ENCODE measurements at places on chromosomes 2 and 18.

DNA sequence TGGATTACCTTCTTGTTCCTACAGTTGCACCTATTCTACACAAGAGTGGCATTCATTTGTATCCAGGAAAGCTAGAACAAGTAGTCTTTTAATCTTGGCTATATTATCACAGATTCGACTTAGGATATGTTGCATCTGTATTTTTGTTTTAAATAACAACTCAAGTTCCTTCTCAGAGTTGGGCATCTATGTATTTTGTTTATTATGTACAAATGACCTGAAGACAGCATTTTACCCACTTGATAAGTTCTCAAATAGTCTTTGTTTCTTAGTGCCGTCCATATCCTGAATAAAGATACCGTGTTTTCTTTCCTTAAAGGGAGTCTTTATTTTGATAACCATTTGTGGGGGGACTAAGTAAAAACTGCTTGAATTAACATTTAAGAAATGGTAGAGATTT lies 2.9 kb downstream of the ITPRID2 start:
- DNase-seq, result no peak

- no peak for DNase-seq
These were observed 18.6 kb upstream of the SKA1 start for GRCh38 chr18:50356036-50356945.

DNA sequence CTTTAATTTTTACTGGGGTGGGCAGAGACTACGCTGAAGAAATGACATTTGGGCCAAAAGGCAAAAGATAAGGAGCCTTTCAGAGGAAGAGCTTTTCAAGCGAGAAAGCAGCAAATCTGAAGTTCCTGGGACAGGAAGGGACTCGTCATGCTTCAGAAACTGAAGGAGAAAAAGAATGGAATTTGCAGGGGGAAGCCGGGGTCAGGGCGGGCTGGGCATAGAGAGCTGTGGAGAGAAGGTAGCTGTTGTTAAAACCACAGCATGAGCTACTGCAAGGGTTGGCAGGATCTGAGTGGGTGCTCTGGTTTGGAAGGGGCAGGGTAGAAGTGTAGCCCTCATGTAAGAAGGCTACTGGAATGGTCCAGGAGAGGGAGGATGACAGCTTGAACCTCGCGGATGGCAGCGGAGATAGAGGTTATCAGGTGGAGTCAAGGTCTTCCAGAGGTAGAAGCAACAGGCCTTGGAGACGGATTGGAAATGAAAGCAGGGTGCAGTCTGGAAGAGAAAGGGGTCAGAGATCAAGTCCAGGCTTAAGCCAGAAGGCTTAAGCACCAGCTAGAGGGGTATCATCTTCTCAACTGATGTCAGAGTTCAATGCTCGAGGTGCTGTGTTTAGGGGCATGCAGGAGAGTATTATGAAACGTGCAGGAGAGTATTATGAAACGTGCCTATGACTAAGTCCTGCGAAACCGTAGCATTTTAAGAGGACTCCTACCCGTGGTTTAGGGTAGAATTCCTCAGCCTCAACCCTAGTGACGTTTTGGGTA lies 18.9 kb downstream of the ATP8B1 start:
- no peak for DNase-seq

DNA sequence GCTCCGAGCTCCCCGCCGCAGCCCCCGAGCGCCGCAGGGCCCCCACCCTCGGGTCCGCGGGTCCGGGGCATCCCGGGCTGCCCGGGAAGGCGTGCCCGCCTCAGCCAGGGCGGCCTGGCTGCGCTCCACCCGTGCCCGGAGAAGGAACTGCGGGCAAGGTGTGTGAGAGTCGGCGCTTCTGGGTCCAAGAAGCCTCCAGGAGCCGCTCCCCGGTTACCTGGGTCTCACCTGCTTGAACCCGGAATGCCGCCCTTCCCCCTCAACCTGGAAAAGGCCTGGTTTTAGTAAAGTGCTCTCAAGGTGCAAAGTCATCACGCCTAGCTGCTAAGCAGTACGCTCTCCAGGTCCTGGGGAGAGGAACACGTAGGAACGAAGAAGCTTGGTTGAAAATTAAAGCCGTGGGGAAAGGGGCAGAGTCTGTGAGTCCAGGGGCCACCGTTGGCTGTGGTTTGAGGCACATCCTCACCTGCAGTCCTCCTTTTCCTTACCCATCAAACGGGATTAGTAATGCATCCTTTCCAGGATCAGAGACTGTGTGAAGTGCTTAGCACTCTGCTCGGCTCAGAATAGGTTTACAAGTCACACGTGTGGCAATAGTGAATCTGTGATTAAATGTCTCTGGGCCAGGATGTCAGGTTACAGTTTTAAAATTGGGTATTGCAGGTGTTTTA lies 1.2 kb downstream of the ASAP2 start:
- DNase-seq, result peak; percentile 71

- DNase-seq, result no peak
These were observed 92.3 kb downstream of the STK39 start for GRCh38 chr2:168155046-168155445.

GRCh38 chr18:75262511-75262910 lies 51.9 kb downstream of the TSHZ1 start:
- no peak for DNase-seq

GRCh38 chr2:286774-287392 lies 1.0 kb downstream of the ALKAL2 start:
- DNase-seq, result peak; percentile 83

- no peak for DNase-seq
These were observed 66.5 kb downstream of the USP37 start for GRCh38 chr2:218501665-218502064.

GRCh38 chr2:204967199-204967960 lies 422.1 kb downstream of the PARD3B start:
- DNase-seq, result peak; percentile 28

- no peak for DNase-seq
These were observed 117.3 kb downstream of the ARL6IP6 start for GRCh38 chr2:152835674-152836073.

DNA sequence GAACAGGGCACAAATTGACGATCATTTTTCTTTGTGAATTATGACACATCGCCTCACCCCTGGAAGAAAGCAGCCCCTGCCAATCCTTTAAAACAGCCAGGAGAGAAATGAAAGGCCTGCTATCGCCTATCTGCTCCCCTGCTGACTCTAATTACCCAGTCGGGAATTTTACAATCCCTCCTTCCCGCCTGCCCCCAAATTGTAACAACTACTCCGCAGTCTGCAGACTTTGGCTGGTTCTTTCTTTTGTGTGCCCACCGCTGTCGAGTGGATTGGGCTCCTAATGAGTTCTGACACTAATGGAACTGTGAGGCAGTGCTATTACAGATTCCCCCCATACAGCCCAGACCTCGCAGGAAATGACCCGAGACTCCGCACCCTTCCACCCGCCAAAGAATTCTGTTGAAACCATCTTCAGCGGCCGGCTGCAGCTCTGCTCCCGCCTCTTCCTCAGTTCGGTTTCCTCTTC lies 281.2 kb upstream of the PARD3B start:
- peak; percentile 93 for DNase-seq

DNA sequence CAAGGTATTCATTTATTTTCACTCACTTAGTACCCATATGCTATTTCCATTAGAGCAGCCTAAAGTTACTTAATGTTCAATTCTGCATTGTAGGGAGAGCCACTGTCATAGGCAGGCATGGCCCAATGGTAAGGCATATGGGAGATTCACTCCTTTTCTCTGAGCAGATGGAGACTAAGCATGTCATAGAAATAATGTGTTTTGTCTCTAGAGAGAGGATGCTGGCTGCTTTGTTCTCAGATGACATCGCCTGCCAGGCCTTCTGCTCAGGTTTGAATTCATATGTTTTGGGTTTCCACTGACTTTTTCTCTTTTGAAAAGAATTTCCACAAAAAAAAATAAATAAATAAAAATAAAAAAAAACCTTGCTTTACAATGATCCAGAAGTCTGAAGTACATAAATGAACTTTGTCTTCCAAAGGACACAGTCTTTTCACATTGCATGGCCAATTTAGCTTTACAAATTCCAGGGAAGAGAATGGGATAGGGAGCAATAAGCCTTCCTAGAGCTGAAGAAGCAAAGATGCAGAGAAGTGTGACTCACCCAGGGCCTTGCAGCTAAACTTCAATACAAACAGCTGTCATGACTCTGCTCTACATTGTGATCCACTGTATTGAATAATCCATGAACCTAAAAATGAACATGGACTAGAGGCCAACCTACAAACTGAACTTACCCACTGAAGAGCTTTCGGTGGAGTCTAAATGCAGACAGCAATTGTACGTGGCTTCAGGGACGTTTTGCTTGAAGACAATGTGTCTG lies 422.5 kb downstream of the CMPK2 start:
- peak; percentile 53 for DNase-seq

DNA sequence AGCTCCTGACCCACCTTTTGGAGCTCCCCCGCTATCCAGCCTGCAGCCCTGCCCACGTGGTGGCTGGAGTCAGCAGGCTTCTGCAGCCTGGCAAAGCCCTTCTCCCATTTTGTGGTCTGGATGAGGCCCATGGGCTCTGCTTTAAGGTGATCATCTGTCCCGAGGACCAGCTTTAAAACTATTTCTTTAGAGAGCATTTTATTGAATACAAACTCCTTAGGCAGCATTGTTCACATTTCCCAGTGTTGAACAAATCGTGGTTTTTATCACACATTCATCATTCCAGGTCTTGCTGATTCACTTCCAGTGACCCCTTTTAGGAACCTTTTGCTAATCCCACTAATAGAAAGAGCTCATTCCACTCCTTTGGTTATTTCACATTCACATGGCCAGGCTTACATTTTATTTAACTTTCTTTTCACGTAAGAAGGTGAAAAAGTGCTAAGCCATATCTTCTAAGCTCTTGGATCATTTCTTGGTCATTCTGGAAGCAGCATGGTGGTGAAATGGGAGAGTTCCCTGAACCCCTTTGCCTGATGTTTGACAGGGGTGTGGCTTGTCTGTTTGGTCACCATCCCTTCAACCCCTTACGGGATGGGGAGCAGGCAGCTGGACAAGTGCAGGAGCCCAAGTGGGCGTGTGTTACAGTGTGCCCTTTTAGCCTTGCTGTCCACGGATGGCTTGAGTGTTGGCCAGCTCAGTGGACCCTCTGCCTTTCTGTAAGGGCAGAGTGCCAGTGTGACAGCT lies 80.4 kb upstream of the RAPGEF4 start:
- DNase-seq, result no peak

DNA sequence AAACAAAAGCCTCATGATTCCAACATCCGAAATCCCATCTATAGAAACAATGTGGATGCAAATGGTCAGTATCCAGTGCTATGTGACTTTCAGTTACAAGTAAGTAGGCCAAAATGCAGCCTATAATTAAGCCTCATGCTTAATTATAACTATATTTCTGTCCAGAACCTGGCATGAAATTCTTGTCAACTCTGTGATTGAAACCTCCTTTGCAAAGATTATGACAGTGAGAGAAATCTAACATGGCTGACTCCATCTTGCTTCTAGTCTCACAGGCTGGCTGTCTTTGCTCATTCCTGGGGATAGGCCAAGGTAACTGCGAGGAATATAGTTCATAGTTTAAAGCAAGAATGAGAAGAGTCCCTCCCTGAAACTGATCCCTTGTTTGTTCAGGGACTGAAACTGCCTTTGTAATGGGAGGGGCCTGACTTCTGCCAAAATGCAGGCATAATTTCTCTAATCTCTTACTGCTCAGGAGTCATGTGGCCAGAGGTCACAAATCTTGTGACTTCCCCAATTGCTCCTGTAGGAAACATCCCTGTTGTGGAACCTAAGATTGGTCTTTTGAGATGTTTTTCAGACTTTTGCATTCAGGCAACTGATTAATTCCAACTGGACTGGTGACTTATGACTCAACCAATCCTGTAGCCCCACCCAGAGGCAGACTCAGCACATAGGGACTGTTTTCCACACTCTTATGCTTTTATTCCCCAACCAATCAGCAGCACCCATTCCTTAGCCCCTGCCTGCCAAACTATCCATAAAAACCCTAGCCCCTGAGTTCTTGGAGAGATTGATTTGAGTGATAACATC lies 84.5 kb upstream of the TLK1 start:
- no peak for DNase-seq

DNA sequence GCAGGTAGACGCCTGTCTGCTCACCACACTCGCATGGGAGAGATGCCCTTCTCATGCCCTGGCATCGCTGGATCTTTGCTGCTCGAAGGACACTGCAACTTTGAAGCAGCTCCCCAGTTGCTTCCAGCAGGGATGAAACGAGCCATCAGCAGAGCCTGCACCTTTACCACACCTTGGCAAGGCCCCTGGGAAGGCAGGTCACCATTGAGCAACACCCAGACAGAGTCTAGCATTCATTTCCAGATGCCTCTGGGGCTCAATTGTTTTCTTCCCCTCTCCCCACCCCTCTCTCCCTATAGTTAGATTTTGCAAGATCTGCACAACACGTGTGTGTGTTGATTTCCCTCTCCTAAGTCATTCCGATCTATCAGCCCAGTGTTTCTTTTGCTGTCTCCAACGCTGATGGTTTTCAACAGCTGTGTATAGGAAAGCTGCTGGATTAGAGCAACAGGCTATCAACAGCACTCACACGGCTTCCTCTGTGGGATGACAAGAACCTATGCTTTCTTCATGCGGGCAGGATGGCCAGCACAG lies 25.6 kb upstream of the INHBB start:
- DNase-seq, result peak; percentile 30

- DNase-seq, result no peak
These were observed 9.8 kb upstream of the NCK2 start for GRCh38 chr2:105734762-105735538.

- no peak for DNase-seq
These were observed 73.9 kb downstream of the MARCO start for GRCh38 chr2:119015845-119016244.

- no peak for DNase-seq
These were observed 261.2 kb downstream of the SPAG16 start for GRCh38 chr2:213545481-213545880.

DNA sequence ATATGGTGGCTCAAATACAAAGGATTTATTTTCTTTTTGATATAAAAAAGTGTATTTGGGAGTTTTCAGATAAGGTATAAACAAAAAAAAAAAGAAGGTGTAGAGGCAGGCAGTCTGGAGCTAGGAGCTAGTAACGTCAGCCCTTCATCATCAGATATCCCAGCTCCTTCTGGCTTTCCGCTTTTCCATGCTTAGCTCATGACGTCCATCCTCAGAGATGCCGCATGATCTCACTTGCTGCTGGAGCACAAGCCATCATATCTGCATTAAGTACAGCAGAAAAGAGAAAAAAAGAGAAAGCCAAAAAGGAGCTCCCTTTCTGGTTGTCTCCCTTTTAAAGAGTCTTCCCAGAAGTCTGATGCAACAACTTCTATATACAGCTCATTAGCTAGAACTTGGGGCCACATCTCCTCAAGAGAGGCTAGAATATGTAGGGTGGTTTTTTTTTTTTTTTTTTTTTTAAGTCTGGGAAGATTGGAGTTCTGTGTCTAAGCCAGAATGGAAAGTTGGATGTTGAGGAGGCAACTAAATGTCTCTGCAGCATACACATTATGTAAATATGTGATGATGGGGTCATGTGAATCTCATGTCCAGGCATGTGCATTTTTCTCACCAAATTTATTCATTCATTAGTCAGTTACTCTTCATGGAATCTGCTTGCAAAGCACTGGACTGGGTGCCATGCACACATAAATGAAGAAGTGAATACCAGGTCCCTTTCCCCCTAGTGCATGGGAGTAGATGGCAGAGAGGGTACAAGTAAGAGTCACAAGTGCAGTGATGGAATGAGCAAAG lies 52.3 kb downstream of the DDX1 start:
- peak; percentile 27 for DNase-seq

- DNase-seq, result no peak
These were observed 5.0 kb upstream of the CRYGB start for GRCh38 chr2:208150956-208151355.

- DNase-seq, result no peak
These were observed 35.0 kb downstream of the PRKRA start for GRCh38 chr2:178415979-178416378.

GRCh38 chr2:134917888-134918525 lies 615 bp upstream of the CCNT2 start:
- peak; percentile 96 for DNase-seq

- DNase-seq, result no peak
These were observed 68.2 kb upstream of the CXCR4 start for GRCh38 chr2:136185981-136186776.

GRCh38 chr2:226184540-226184939 lies 615.1 kb downstream of the IRS1 start:
- no peak for DNase-seq

Data from eye (tissue), 1 donor.